ENCODE measurements at places on chromosomes 5 and 9.
A peak's percentile ranks its signal among the peaks of the same experiment; 100 is the strongest.

DNA sequence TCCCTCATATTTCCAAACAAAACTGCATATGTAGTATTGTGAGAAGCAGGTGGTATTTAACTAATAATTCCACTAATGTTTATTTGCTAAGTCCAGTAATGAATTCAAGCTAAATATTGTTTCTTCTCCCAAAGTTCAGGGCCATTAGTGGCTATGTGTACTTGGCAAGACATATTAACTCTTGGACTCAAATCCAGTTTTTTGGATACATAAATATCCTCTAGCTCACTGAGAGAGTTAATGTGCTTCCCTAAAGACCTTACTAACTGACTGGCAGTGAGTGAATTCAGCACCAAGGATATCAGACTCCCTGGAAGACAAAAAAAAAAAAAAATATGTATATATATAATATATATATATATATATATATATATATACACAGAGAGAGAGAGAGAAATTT is 214.1 kb downstream of the RAB3C start:
- no peak for DNase-seq

GRCh38 chr5:58886315-58887207 is 303.7 kb downstream of the RAB3C start:
- DNase-seq: peak; percentile 21

GRCh38 chr5:98333921-98334320 is 439.5 kb upstream of the RGMB start:
- no peak for DNase-seq

- DNase-seq: no peak
These were observed 629.8 kb downstream of the EFNA5 start for GRCh38 chr5:107040907-107041306.

GRCh38 chr9:5493679-5494511 is 16.4 kb upstream of the PDCD1LG2 start:
- no peak for DNase-seq

GRCh38 chr5:89916131-89916530 is 493.4 kb downstream of the CETN3 start:
- DNase-seq: no peak

GRCh38 chr5:81140943-81141342 is 92.2 kb upstream of the CKMT2 start:
- DNase-seq: no peak

DNA sequence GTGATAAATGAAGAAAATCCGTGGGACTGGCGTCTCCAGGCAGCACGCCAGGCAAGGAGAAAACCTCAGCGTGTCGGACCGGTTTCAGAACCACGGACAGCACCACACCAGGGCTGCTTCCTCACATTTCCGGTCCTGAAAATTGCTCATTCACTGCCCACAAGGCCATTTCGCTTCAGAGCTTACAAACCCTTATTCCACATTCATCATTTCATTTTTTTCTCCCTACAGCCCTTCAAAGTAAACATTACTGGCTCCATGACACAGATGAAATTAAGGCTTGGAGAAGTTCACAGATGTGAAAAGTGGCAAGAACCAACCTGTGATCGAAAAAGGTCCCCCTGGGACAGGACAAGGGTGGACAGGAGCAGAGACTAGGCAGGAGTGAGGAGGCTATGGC is 1.5 kb upstream of the GPRIN1 start:
- no peak for DNase-seq

DNA sequence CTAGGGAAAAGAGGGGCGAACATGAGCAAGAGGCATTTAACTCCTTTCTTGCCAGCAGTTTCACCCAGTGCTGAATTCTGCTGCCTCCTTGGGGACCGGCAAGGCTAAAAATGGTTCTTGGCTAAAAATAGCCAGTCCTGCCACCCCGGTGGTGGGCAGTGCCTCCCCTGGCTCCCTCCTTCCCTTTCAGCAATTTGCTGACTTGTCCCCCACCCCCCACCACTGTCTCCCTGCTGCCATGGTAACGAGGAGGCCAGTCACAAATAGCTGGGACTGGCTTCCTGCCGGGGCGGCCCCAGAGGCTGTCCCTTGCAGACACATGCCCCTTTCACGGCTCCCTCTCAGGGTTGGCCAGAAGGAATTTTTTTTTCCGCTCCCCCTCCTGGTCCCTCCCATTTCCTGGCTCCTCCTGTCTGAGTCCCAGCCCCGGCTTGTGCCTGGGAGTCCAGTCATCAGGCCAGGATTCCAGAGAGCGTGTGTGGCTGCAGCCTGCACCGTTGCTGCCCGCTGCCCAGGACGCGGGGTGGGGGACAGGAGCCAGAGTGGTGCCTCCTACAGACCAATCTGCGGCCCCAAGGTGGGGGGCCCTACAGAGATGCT is 130.3 kb downstream of the RGS3 start:
- DNase-seq: no peak

DNA sequence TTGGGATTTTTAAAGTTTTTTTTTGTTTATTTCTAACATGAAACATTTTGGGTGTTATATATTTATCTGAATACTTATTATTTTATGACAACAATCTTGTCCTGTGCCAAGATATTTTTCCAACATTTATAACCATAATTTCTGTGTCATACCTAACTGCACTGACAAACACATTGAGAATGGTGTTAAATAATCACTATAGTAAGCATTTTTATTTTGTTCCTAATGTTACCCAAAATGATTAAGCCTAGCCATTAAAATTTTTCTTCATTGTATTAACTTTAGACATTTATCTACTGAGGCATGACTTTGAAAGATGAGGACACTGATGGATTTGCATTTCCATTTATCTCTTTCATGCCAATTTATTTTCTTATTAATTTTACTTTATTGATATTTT is 91.6 kb upstream of the STK32A start:
- no peak for DNase-seq

DNA sequence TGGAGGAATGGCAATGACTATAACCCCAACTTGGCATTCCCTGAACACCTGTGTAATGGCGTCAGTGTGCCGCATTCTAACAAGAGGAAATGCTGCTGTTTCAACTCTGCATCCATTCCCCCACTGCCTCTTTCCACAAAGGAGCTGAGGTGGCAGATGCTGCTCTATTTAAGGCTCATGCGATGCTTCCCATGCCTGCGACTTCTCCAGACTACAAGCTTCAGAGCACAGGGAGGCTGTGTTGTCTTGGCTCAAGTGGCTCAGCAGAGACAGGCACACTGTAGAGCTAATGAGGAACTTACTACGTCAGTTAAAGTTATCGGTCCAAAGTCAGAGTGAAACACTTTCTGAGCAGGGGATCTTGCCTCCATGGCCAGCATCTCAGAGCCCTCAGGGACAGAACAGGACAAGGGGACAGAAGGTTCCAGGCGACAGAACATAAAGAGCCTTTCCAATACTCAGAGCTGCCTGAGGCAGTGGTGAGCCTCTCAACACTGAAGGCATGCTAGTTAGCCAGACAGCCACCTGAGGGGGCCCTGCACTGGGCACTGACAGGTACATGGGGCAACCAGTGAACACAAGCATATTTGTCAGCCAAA is 21.8 kb downstream of the TNIP1 start:
- DNase-seq: no peak

DNA sequence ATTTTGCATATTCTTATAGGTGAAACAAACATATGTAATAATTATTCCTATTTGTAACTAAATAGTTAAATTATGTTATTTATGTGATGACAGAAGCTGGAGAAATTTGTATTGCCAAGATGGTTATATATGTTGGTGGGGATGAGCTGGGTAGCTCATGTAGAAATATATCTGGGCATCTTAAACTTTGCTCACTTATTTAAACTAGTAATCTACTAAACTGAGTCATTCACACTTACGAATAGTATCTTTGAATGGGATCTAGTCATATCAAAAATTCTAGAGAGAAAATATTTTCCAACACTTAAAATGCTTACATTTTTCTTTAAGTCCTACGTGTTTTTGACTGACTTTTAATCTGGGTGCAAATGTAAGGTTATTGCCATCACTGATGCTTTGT is 44.6 kb upstream of the EIF4EBP3 start:
- DNase-seq: no peak

DNA sequence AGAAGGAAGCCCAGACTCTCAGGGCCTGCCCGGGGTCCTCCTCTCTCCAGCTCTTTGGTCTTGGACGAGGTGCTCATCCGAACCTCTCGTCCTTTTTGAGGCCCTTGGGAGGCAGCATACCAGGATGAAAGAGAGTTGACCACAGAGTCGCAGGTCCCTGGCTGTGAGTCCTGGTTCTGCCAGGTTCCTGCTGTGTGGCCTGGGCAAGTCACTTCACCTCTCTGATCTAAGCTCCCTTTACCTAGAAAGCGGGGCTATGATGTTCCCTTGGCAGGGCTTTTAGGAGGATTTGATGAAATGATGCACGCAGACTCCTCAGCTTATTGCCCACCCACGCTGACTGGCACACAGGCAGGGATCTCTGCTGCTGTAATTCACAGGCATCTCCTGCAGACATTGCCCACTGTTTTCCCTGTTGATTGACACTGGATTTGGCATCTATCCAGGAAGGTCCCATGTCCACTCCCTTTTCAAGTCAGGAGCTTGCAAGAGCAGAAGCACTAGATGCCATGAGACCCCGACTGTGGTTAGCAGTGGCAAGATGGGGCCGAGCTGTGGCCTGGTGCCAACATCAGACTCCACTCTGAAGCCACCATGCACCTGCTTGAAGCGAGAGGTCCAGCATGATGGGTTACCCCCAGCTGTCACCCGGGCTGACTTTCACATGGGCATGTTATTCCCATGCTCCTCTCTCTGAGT is 71.5 kb downstream of the MACROH2A1 start:
- no peak for DNase-seq

DNA sequence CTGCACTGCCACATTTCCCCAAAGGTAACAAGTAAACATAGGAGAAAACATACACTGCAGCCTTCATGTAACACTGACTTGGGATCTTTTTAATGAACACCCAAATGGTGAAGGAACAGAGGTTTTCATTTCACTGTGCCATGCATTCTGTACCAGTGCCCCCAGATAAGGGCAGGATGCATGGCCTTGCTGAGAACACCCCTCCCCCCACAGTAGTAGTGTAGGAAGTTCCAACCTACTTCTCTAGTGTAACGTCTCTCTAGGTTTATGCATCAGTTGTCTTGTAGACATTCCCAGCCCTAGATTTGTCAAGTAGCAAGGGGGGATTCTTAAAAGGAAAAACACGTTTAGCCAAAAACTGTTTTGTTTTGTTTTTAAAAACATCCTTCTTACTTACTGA is 29.9 kb downstream of the MAP3K1 start:
- DNase-seq: no peak

DNA sequence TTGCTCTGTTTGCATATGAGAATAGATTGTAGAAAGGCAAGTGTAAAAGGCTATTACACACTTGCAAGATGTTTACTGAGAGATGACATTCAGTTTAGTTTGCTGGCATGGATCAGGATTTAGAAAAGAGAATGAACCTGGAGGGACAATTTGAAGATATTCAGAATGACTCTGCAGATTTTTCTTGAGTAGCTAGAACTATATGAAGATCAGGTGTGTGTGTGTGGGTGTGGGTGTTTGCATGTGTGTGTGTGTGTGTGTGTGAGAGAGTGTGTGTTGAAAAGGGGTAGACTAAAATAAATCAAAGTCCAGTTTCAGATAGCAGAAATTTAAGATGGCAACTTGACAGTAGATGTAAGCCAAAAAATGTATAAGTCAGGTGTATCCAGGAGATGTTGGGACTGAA is 74.0 kb upstream of the ANXA1 start:
- DNase-seq: no peak

DNA sequence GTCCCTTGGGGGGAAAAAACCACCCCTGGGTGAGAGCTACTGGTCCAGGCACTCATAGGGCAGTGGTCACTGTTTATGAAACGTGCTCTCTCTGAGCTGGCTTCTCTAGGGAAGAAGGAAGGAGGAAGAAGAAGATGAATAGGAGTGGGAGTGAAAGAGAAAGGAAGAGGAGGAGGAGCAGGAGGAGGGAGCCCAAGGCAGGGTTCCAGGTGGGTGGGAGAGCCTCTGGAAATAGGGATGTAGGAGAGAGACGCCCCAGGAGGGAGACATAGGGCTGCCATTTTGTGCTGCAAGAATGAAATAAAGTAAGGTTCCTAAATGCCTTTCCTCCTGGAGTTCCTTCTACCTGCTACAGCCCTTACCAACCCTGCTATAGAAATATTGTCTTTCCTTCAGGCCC is 65.7 kb downstream of the PCDH1 start:
- DNase-seq: no peak

DNA sequence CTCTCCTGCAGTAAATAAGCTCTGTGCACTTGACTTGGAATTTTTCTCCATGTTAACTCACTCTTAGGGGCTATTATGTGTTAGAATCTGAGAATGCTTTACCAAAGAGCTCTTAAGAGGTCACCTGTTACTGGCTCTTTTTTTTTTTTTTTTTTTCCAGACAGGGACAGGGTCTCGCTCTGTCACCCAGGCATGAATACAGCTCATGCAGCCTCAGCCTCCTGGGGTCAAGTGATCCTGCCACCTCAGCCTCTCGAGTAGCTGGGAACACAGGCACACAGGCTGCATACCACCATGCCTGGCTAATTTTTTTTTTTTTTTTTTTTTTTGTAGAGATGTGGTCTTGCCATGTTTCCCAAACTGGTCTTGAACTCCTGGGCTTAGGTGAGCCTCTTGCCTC is 22.1 kb downstream of the HMGXB3 start:
- no peak for DNase-seq

GRCh38 chr9:18394847-18395351 is 79.1 kb upstream of the ADAMTSL1 start:
- DNase-seq: no peak

Data from stimulated activated CD8-positive, alpha-beta memory T cell treated with anti-CD3 and anti-CD28 coated beads, Interleukin-2, amount 100 ng/mL, for 1 hour (primary cell).